ENCODE measurements at places on chromosomes 1 and 21. TPM values are rescaled to one million over a fixed set of nuclear protein-coding genes. Genes with fewer than 3 reads are reported as not detected.

DNA sequence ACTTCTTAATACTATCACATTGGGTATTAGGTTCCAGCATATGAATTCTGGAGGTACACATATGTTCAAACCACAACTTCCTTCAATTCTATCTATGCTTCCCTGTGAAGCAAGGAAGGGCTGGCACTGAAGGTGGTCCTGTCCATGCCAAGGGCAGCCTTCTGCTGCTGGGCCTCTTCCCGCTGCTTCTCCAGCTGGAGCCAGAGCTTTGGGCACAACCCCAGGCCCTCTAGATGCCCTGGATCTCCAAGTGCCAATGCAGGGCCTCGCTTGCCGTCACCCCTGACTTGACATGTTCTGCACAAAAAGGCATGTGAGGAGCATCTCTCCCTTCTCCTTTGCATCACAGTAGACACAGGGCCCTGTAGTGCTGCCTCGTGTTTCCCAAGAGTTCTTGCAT, 62.6 kb downstream of the STYXL2 start:
- DNase-seq, result no peak

- no peak for DNase-seq
Measured at GRCh38 chr1:11071463-11072215, 11.8 kb upstream of the SRM start.

DNA sequence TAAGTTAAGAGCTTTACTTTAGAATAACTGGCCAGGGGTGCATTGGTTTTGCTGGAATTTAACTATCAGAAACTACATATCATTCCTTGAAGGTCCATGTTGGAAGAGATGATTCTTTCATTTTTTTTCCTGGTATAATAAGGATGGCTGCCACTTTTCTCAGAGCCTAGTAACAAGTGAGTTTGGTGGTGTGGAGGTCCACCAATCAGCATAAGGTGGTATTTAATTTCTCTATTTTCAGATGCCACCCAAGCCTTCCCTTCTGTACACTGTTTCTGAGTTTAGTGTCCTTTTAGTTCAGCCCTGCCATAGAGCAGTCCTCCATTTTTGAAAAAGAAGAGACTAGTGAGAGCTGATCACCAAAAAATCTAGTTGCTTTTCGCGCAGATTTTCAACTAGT, 386.3 kb downstream of the USP25 start:
- DNase-seq, result no peak

Gene SETSIP
- polyA plus RNA-seq, result not detected

All from muscle of back (tissue), 13 donors.